ENCODE measurements at places on chromosomes 13 and 19.

DNA sequence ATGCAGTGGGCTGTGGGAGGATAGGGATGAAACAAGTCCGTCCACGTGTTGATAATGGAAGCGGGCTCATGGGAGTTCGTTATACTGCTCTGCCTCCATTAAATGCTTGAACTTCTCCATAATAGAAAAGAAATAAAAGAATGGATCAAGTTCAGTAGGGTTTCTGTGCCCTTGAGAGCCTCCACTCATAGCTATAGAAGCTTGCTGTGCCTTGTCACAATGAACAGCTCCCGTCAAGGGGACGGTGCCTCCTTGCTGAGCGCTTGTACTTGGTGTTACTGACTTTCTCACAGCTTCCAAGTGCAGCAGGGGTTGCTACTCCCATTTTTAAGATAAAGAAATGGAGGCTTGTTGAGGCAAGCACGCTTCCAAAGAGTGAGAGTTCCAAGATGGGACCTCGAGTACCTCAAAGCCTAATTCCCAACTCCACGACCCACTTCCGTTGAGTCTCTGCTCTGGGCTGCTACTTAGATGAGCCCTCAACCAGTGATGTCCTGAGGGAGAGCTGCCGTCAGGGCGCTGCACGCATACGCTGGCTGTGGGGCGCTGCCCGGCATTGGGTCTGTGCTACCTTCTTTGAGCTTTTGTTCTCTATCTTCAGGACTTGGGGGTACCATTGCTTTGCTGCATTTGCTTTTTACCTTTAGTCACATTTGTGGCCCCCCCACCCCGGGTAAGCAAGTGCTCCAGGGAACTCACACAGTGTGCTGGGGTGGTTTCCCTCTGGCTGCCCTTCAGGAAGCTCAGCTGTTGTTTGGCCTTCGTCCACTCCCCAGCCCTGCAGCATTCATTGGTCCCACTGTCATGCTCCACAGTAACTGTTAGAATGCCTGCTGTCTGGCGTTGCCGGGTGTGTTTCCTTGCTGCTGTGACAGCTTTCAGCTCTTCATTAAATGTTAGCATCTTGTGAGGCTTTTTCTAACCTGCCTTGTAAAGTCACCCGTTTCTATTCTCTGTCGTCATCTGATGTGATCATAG lies 9.5 kb downstream of the SNRNP70 start:
- DNase-seq, result no peak

GRCh38 chr19:34370117-34370516 lies 5.1 kb downstream of the GPI start:
- DNase-seq, result no peak

- DNase-seq, result no peak
Observed at GRCh38 chr13:35621989-35622388, 145.5 kb upstream of the MAB21L1 start.

GRCh38 chr19:45385392-45386221 lies 15.2 kb upstream of the ERCC2 start:
- no peak for DNase-seq

GRCh38 chr13:45316338-45316737 lies 24.6 kb downstream of the TPT1 start:
- no peak for DNase-seq

GRCh38 chr19:4071610-4072009 lies 4.9 kb upstream of the ZBTB7A start:
- DNase-seq, result no peak

DNA sequence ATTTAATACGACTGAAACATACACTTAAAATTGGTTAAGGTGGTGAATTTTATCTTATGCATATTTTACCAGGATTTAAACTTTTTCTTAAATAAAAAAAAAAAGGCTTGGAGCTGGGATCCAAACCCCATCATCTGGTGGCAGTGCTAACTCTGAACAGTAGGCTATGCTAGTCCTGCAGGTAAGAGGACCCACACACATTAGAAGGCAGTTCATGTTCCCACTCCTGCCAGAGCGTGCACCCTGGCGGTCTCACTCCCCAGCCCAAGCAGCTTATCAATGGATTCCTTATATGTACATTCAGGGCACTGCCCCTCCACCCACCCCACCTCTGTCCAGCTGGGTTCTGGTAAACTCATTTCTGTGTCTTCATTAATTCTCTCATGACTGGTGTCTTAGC lies 31.3 kb upstream of the CEBPA start:
- no peak for DNase-seq

DNA sequence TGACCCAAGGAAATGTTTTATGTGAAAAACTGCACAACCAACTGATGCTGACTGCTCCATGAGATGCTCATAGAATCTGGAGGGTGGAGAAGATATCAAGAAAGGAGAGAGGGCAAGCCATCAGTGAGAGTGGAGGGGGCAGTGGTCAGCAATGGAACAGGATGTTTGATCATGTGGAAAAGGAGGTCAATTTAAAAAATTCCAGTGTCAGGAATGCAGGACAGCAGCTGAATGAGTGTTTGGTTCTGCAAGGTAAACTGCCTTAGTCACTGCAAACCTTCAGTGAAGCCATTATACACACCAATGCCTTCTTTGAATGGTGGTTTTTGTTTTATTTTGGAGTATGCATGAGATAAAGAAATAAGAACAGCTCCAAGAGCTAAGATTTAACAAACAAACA lies 121.5 kb downstream of the FGF14 start:
- no peak for DNase-seq

DNA sequence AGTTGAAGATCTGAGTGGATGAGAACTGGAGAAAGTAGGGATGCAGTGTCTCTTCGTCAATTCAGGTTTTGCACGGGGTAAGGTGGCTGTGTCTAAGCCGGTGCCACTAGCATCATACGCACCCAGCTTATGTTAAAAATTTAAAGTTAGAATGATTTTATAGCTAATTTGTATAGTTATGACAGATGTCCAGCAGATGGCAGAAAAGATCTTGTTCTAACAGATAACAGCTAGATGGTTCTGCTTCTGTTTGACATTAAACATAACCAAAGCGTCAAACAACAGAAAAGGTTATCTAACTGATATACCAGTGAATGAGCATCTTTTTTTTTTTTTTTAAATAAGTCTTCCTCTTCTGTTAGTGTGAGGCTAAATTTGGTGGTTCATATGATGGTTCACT lies 18.8 kb upstream of the EDDM13 start:
- no peak for DNase-seq

GRCh38 chr19:54279406-54279962 lies 1.4 kb downstream of the LILRB2 start:
- DNase-seq, result no peak

DNA sequence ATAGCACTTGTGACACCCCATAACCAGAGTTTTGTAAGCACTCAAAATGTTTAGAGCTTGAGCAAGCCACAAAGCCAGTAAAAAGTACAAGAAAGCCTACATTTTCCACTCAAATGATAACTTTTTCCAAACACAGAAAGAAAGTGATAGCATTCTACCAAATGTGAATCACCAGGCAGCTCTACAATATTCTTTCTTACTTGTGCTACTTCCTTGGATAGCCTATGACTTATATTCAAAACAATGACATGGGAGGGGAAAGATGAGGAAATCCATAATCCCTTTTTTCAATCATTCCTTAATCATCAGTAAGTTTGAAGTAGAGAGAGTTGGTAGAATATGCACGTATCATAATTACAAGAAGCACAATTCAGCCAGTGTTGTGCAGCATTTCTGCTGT lies 650.8 kb upstream of the PCDH9 start:
- DNase-seq, result no peak

DNA sequence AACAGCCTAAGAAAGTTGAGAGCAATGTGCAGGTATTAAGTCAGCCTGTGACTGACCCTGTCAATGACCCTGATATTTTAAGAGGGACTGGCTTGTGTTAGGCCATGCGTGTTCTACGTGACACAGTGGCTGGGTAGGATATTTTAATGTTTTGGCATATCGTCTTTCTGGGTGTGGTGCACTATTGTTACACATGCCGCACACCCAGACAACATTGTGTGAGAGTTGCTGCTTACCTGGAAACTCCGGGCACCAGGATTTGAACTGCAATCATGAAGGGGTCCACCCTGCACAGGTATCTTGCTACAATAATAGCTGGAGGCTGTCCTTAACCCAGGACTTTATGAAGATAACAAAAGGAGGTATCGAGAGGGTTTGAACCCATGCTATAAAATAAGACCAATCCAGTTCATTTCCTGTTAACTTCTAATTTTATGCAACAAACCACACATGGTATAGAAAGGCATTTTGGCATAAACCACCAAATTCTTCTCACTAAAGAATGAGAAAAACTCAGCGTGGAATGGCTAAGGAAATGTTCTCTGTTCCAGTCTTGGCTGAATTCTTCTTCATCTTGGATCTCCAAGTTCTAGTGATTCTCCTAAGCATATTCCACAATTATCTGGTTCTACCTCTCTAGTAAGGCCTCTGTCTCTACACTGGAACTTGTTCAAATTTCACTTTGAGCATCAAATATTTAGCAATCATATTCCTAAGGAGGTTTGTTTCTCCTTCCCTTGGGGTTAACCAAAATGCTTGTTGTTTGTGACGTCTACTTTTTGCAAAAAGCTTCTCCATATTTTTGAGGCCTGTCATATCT lies 38.7 kb upstream of the POMP start:
- DNase-seq, result no peak
